Stimulated activated CD4-positive, alpha-beta T cell treated with anti-CD3 and anti-CD28 coated beads, TNF-alpha, amount 100 ng/mL, for 48 hours (primary cell): ENCODE measurements at places on chromosomes 2 and 18.

DNA sequence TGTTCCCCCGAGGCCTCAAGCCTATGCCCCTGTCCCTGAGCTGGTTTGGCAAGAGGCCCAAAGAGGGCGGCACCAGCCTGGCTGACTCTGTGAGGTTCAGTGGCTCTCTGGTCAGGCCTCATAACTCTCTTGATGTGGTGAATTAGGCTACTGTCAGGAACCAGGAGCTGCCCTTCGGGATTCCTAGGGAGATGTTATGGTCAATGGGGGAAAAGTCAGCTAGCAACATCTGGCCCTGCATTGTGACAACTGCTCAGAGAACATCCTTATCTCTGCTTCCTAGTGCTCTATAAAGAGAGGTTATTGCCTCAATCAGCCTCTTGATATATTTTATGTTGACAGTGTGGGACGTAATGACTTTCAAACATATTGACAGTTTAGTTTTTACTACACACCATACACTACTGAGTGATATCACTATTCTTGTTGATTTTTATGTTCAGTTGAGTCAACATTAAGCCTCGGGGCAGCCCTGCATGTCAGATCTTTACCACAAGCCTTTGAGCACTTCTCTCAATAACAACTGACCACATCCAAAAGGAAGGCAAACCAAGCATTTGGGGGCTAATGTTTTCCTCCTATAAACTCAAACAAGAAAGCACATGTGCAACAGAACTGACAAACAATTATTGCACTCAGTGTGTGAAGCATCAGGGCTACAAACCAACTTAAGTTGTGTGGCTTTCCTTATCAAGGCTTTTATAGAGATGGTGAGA is 448.3 kb upstream of the SLC14A2 start:
- DNase-seq = no peak

DNA sequence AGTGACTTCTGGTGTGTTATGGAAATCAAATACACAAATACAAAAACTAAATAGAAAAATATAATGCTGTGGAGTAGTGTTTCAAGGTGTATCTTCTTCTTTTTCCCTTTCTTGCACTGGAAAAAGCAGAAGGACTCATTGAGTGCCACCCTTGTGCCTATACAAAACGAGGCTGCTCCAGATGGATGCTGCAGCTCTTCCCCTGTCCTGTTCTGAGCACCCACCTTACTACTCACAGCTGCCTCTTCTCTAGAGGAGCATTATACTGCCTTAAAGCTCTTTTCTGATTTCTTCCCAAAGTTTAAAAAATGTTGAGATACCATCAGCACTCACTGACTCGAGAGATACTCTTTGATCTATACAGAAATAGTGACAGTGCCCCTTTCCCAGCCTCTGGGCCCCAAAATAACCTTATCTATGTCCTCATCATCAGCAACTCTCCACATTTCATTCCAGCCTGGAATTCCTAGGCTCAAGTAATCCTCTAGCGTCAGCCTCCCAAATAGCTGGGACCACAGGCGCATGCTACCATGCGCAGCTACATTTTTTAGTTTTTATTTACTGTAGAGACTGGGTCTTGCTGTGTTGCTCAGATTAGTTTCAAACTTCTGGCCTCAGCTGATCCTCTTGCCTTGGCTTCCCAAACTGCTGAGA is 1356.1 kb upstream of the NRXN1 start:
- no peak for DNase-seq

DNA sequence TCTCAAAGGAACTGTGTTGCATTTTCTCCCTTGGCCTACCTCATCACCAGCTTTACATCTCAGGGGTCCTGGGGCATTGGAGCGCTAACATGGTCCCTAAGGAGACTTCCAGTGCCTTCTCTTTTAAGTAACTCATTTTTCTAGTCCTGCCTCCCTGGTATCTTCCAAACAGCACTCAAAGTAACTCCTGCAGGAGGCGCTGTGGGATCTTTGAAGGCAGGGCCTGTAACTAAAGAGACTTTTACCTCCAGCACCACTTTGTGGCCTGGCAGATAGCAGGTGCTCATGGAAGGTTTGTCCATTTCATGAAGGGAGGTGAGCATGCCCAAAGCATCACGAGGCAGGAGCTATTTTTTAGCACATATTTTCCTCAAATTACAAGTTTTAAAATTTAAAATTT is 411.0 kb upstream of the GYPC start:
- peak; percentile 22 for DNase-seq

- no peak for DNase-seq
Observed at GRCh38 chr2:82694431-82694830, 1764.6 kb downstream of the SUCLG1 start.

DNA sequence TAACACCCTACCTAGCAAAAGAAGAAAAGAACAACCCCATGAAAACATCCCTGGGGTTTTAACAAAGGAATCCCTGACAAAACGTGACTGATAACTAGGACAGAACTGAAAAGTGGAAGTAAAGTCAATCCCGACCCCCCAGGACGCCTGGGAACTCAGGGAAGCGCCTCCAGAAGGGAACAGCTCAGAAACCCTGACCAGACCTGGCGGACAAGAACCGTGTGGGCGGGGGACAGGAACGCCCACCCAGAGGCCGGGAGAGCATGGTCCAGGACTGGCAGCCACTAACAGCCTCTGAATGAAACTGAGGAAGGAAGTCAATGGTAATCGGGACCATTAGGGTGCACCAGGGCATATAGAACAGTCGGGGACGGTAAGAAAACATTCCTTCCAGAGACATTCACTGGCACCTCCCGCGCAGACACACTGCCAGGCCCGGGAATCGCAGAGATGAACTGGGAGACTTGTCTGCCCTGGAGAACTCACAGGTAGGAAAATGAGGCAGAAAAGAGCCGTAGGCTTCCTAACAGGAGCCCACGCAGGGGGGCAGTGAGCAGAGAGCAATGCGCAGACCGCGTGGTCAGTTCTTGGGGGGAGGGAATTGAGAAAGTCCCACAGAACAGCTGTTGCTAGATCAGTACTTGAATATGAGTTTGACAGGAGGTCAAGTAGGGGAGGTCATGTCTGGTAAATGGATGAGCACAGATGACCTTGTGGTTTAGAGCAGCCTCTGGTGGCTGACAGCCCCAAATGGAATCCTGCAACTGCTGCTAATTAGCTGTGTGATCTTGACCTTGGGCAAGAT is 1.3 kb upstream of the TBC1D8 start:
- no peak for DNase-seq

- DNase-seq = no peak
Observed at GRCh38 chr2:145088756-145089155, 568.8 kb upstream of the ZEB2 start.

DNA sequence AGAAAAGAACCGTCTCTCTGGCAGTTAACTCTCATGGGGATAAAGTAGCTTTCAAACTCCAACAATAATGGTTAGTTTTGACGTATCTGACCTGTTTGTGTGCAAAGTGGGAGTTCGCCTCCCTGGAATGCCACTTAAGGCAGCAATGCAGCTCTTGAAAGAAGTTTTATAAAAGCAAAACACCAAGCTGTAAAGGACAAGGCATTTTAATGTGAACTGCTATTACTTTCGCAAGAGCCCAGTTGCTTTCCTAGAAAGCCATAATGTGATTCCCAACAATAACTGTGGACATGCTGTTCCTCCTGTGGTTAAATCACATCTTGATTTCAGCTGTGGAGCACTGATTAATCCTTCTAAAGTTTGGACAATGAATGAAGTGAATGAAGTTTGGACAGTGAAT is 303.7 kb downstream of the PTPRM start:
- no peak for DNase-seq

DNA sequence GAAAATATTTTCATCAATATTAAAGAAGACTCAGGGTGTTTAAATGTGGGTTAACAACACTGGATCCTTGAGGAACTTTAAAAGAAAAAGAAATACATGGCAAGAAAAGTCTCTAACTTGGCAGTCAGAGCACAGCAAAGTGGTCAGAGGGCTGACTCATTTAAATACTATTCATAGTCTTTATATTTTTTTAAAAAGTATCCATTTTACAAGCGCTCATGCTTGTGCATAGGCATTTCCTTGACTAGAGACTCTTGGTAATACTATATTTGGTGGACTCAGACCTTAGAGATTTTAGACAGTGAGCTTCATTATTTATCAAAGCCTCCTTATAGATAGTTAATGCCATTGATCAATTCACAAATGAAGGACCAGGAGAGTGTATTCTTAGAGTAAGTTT is 110.2 kb downstream of the ABCA12 start:
- no peak for DNase-seq

DNA sequence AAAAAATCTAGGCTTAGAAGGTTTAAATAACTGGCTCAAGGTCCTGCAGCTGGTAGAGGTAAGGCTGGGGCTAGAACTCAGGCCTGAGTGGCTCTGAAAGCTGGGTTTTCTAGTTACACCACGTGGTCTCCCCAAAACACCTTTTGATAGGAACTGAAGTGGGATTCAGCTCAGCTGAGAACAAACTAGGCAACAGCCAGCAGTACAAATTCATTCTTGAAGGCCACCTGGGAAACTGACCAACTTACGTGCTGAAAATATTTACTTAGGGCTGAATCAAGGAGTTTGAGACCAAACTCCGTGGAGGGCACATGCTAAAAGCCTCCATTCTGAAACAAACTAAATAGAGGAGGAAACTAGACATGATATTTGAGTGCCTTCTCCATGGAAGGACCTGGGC is 67.2 kb downstream of the AOX1 start:
- no peak for DNase-seq

- DNase-seq = no peak
Observed at GRCh38 chr18:68676913-68677312, 38.0 kb downstream of the TMX3 start.

GRCh38 chr18:27787547-27787946 is 389.4 kb downstream of the CDH2 start:
- no peak for DNase-seq

- DNase-seq = no peak
Observed at GRCh38 chr2:20108655-20109396, 57.4 kb upstream of the LAPTM4A start.

DNA sequence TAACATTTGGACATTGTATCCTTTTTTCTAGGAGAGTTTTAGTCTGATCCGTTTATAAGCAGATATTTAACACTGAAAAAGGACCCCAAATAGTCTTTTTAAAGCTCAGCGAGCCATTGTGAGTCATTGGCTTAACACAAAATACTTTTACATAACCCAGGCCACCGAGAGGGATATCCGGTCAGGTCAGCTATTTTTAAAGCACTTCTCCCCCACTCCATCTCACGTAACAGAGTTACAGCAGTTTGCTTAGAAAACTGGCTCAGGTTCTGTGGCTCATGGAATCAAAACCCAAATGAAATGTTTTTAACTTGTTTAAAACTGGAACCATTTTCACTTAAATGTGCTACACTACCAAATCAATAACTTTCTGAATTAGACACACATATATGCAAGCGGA is 23.9 kb downstream of the COL4A3 start:
- no peak for DNase-seq

- DNase-seq = no peak
Observed at GRCh38 chr18:79887181-79888000, 64.1 kb downstream of the SLC66A2 start.

GRCh38 chr2:63434024-63435001 is 154.0 kb downstream of the WDPCP start:
- DNase-seq = no peak

- no peak for DNase-seq
Observed at GRCh38 chr2:102251849-102252203, 59.5 kb upstream of the IL1RL1 start.

DNA sequence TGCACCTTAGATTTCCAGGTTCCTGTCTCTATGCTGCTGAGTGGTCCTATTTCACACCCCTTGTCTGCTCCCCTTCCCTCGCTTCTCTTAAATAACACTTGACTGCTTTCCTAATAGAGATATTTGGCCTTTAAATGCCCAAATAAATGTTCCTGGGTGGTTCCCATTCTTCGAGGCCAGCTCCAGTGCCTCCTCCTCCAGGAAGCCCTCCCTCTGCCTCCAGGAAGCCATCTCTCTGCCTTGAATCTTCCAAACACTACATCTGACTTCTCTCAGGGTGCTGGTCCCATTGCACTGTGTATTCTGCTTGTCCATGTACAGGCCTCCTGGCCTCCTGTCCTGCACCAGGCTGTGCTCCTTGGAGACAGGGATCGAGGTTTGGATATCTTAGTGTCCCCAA is 14.2 kb downstream of the EHD3 start:
- no peak for DNase-seq

DNA sequence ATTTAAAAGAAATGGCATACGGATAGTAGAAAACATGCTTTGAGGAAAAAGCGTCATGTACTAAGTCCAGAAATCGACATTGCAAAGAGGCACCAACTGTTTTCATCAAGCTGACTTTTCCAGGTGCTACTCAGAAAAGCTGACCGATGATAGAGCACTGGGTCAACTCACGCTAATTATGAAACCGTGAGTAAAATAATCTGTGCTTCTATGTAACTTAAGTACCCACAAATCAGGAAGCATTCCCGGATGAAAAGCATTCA is 353 bp upstream of the NUP35 start:
- no peak for DNase-seq

DNA sequence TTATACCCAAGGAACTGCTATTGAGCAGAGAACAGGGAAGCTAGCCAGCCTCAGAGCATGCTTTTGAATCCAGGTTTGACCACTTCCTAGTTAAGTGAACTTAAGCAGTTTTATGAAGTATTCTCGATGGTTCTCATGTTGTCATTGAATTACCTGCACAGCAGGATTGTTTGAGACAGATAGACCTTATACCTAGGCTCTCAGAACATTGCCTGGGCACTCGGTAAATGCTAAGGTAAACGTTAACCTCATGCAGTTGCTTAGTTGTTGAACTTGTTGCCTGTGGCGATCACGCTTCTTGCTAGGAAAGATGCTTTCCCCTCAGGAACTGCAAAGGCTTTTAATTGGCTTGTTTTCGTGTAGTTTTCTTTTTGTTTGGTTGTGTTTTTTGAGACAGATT is 34.0 kb upstream of the CHMP1B start:
- DNase-seq = no peak

- no peak for DNase-seq
Observed at GRCh38 chr18:46310258-46310657, 206.1 kb downstream of the HAUS1 start.

DNA sequence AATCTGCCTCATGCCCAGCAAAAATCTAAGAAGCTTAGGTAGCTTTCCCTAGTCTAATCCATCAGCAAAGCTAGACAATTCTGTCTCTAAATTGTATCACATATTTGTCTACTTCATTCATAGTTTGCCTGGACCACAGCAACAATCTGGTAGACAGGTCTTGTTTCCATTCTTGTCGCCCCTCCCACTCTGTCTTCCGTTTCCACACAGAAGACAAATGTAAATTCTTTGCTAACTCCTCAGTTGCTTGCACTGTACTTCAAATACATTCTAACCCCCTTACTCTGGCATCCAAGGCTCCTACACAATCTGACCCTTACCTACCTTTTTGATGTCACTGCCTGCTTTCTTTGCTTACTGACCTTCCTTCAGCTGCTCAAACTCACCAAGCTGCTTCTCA is 40.1 kb downstream of the THUMPD2 start:
- DNase-seq = no peak
